ENCODE measurements at places on chromosomes 13 and 19.

DNA sequence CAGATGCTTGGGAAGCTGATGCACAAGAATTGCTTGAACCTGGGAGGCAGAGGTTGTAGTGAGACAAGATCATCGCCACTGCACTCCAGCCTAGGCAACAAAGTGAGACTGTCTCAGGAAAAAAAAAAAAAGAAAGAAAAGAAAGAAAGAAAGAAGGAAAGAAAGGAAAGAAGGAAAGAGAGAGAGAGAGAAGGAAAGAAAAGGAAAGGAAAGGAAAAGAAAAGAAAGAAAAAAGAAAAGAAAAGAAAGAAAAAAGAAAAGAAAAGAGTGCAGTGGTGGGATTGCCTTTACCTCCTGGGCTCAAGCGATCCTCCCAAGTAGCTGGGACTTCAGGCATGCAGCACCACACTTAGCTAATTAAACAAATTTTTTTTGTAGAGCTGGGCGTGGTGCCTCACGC lies 12.9 kb downstream of the OLFM2 start:
- no peak for DNase-seq

DNA sequence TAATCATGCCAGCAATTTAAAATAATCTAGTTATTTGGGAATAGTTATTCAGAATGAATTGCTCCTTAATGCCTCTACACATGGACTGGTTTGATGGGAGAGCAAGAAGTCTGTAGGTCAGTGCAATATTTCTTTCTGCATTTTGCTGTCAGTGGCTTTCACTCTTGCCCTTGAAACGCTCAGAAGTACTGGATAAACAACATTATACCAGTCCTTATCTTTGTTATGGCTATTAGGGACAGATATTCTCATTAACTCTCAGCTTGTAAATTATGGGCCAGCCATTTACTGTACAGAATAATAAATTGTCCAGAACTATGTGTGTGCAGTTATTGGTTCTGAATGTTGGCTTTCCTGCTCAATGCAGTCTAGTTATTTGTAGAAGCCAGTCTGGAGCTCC lies 224.4 kb downstream of the OXGR1 start:
- DNase-seq = no peak

GRCh38 chr13:46332772-46333171 lies 54.3 kb downstream of the RUBCNL start:
- no peak for DNase-seq

DNA sequence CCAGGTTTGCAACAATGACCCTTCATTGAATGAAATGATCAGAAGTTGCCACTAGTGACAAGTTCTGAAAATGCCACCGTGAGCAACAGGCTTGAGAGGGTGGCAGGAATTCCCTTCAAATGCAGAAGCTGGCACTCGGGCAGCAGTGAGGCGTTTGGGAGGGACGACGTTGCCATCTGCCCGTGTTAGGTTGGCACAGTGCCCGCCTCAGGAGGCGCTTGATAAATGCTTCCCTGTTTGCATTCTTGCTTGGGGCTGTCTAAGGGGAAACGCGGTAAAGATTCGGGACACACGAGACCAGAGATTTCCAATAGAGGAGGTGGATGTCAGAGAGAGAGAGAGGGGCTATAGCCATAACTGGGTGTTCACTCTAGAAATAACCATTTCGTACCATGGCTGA lies 101.9 kb downstream of the TEX29 start:
- DNase-seq = peak; percentile 7
